ENCODE measurements at places on chromosomes 7 and 10.

GRCh38 chr7:77626586-77627308 is 69.5 kb upstream of the RSBN1L start:
- DNase-seq: no peak

- DNase-seq: no peak
Measured at GRCh38 chr10:11112718-11113117, 95.0 kb downstream of the CELF2 start.

GRCh38 chr7:32179567-32179966 is 109.4 kb upstream of the PDE1C start:
- DNase-seq: no peak

- DNase-seq: peak; percentile 15
Measured at GRCh38 chr10:132058111-132058745, 7.5 kb upstream of the JAKMIP3 start.

GRCh38 chr7:135169964-135170273 is 588 bp downstream of the CYREN start:
- DNase-seq: no peak

- DNase-seq: no peak
Measured at GRCh38 chr10:43037440-43037839, 39.4 kb upstream of the RET start.

DNA sequence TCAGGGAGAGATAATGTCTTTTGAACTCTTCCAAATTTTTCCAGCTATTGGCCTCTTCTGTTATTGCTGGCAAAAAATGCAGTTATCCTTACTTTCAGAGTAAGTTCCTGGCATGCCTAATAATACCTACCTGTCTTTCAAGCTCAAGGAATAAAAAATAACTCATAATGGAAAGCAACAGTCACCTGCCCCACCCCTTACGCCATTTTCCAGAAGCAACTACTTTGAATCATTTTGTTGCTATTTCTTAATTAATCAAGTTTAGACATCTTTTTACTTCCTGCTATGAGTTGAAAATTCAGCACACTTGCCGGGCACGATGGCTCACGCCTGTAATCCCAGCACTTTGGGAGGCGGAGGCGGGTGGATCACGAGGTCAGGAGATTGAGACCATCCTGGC is 23.0 kb upstream of the CDK13 start:
- no peak for DNase-seq

GRCh38 chr7:131674131-131674530 is 117.7 kb upstream of the PODXL start:
- no peak for DNase-seq

DNA sequence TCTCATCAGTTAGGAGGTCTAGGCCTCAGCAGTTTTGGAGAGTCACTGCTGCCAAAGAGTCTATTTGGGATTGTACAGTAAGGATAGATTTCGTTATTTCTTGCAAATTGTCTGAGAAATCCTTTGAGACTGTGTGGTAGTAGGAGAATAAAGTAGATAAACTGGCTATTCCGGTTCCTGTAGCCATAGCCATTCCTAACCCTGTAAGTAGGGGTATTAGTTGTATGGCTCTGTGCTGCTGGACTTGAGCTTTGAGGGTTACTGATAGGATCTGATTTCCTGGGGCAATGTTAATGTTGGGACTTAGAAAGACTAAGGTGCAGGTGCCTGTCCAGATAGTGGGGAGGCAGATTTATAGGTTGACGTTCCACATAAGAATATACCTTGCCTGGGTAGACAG is 36.1 kb upstream of the ZNF138 start:
- no peak for DNase-seq

DNA sequence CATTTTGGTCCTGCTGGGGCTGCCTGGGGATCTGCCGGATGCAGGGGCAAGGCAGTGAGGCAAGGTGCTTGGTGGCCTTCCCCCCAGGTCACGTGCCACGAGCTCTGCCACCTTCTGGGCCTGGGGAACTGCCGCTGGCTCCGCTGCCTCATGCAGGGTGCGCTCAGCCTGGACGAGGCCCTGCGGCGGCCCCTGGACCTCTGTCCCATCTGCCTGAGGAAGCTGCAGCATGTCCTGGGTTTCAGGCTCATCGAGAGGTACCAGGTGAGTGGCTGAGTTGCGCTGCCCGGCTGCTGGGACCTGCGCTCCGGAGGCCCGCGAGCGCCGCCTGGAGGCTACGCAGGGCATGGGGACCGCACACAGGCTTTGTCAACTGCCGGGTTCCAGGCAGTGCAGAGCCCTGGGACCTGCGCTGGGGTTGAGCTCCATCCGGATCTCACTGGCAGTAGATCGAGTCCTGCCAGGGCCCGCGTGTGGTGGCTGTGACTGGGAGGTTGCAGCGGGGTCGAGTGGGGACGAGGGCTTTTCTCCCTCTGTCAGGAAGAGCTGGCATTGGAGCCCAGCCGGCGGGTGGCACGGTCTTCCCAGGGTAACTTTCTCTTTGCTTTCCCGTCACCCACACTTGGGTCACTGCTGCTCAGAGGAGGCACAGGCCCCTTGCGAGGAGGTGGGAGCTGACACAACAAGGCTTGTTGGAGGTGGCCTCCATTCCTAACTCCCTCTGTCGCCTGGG is 21.7 kb downstream of the AMZ1 start:
- peak; percentile 83 for DNase-seq

DNA sequence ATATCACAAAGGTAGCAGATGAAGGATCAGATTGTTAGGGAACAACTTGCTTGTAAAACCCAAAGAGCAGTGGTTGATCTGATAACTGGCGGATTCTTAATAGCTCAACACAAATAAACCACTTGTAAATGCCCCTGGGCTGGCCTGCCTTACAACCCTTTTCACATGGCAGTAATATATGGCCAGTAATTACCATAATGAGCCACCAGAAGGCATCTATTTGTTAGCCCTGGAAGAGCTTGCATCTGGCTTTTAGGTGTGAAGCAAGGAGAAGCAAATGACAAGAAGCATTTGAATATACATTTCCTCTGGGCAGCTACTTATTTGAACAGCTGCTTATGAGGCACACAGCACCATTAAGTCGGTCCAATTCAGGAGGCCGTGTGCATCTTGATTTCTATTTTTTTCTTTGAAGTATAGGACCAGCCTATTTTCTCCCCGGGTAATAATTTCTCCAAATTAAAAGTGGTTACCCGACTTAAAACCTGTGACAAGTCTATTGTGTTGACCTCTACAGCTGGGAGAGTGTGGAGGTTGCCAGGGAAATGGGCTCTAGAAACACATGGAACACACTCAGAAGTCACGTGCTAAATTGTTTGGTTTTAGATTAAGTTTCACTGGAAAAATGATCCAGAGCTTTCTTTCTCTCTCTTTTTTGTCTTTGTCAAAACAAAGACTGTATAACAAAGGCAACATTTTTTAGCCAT is 113.4 kb downstream of the SEM1 start:
- DNase-seq: no peak

GRCh38 chr10:28587970-28588290 is 55.0 kb downstream of the WAC start:
- no peak for DNase-seq

DNA sequence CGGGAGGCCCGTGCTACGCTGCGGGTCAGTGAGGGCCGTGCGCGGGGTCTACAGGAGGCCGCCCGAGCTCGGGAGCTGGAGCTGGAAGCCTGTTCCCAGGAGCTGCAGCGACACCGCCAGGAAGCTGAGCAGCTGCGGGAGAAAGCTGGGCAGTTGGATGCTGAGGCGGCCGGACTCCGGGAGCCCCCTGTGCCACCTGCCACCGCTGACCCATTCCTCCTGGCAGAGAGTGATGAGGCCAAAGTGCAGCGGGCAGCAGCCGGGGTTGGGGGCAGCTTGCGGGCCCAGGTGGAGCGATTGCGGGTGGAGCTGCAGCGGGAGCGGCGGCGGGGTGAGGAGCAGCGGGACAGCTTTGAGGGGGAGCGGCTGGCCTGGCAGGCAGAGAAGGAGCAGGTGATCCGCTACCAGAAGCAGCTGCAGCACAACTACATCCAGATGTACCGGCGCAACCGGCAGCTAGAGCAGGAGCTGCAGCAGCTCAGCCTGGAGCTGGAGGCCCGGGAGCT is 7.0 kb downstream of the LZTS2 start:
- DNase-seq: no peak

DNA sequence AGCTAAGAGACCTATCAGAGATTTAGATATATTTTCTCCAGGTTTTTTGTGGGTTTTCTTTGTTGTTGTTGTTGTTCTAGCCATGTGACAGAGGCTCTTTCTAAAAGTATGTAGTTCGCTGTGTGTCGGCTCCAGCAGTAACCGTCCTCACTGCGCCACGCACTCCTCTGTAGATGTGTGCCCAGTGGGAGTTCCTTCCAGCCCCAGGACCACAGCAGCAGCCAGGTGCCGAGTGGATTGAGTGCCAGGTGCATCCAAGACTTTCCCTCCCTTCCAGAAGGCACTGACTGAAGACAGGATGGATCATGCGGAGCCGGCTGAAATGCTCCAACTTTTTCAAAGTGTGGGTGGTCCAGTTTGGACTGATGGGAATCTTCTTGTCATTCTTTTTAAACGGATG is 31.8 kb downstream of the WDR86 start:
- no peak for DNase-seq

DNA sequence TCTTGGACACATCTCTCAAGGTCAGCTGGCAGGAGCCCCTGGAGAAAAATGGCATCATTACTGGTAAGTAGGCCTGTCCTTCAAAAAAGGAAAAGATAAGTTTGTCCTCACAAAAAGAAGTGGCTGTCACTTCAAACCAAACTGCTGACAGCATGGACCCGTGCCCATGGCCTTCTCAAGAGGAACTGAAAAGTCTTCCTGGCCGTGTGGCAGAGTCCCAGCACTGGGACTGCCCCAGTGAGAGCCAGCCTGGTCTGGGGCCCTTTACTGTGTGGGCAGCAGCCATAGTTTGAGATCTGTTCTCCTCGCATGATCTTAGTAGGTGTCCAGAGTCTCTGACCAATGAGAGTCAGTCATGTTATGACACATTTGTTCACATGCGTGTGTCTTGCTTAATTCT is 614.2 kb upstream of the FOXK1 start:
- DNase-seq: no peak

DNA sequence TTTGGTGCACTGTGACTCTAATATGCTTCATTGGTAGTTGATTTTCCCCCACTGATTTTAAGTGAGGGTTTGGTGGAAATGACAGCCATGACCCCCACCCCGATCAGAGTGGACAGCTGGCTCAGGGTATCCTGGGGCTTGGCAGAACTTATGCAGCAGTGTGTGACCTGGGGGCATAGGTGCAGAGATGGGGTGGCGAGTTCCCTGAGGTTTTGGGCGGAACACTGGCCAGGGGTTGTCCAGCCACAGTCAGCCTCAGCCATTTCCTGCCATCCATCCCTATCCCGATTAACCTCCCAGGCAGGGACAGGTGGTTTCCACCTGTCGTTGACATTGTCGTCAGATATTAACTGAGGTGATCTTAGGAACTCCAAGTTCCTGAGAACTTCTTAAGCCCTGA is 155.8 kb upstream of the CHST15 start:
- no peak for DNase-seq

DNA sequence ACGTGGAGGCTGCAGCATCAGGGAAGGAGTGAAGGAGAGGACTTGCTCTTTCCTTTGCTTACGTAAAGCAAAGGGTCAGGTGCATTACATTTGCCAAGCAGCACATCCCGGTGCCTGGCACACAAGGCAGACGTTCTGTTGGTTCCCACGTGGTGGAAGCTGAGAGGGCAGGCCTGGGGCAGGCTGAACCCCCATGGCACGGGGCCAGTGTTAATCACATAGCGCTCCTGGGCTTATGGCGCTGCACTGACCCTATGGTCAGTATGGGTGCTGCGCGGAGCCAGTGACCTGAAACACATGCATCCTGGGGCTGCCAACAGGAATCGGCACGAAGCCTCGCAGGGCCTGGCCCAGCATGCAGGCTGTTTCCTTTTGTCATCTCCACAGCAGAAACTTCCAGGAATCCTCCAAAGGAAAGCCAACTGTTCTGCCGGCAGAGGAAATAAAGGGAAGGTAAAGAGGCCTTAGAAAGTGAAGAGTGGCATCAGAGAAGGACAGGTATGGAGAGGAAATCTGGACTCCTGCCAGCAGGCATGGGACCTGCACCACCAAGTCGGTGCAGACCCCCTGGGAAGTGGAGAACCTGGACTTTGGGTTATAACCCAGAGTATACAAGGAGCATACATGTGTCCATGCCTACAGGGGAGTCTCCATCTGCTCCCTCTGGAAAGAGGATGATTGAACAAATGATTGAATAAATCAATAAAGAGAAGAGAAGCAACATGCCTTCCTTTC is 560.2 kb downstream of the TCERG1L start:
- no peak for DNase-seq

- no peak for DNase-seq
Measured at GRCh38 chr10:3655528-3655927, 129.5 kb downstream of the KLF6 start.

DNA sequence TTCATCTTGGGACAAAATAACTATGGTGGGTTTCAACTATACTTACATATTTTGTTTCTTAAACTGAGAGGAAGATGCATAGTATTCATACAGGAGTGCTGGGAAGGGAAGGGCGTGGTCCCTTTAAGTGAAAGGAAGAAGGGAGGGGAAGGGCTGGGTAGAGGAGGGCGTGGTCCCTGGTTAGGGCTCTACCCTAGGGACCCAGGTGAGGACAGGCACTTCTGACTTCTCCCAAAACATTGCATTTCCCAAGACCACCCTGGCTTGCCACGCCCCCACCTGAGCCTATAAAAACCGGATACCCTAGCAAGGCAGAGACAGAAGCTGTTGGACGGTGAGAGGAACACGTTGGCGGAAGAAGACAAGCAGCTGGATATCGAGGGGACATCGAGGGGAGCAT is 157.6 kb upstream of the PLXNA4 start:
- no peak for DNase-seq
